ENCODE measurements at places on chromosomes 2 and 18.

- no peak for DNase-seq
These were observed 266.4 kb downstream of the ANAPC1 start for GRCh38 chr2:111617299-111618225.

DNA sequence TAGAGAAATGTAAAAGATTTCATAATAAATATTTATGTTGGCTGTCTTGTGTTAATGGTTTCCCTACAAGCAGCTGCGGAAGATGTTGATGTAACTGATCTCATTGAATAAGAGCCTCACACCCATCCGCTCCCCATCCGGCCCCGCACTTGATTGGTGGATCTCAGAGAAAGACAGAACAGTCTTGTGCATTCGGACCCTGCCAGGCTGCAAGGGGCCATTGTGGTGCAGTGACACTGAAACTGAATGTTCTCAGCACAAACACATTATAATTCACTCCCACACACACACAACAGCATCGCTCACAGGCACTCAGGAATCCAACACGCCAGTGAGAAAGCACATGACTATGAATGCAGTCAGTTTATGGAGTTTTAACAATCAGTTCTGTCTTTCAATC lies 47.8 kb downstream of the PRELID3A start:
- DNase-seq, result no peak

- DNase-seq, result no peak
These were observed 34.6 kb upstream of the SP9 start for GRCh38 chr2:174300114-174300513.

GRCh38 chr2:96556441-96557330 lies 20.1 kb downstream of the ARID5A start:
- DNase-seq, result peak; percentile 28

- DNase-seq, result no peak
These were observed 25.8 kb downstream of the KCNJ3 start for GRCh38 chr2:154724194-154724797.

GRCh38 chr18:24734058-24734457 lies 273.6 kb downstream of the HRH4 start:
- DNase-seq, result no peak

DNA sequence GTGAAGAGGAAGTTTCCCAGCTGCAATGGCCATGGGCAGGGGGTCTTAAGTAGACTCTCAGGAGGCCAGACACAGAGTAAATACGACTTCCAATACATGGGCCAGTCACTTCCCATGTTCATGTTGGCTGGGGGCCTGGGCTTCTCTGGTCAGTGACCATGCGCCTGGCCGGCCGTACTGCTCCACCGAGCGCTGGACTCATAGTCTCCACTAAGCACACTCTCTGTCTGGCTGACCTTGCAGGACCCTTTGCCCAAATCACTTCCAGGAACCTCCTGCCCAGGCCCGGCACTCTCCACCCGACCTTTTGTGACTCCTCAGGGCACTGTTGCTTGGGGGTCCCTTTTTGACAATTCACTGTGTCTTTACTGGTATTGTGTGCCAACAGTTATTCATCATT lies 69.3 kb downstream of the SOWAHC start:
- DNase-seq, result no peak

DNA sequence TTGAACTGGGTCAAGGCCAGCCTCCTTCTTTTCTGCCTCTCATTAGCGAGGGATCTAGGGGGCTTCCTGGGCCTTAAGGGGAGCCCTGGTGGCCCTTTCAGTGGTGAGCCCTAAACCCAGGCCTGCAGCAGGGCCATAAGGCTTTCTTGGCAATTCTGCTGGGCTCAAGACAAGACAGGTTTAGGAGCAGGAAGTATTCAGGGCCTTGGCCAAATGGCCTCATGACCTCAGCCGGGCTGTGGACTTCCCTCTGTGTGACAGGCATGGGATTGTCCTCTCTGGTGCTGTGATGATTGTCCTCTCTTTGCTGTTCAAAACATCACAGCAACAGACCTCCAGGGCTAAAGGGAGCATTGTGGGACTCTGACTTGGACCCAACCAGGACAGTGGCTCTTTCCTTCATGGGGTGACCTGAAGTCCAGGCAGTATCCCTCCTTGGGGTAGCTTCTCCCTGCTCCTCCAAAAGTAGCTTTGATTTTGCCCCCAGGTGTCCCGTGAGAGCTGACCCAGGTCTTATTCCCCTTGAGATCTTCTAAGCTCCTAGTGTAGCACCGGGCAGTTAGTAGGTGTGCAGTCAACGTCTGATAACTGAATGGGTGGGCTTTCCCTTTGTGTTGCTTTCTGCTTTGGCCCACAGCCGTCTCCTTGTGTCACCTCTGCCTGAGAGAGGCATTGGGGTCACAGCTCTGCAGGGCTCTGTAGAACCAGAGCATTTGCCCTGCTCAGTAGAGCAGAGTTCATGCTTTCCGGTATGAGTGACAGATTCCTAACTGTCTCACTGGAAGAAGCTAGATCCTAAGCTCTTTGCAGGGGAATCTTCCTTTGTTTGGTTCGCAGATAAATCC lies 14.7 kb downstream of the FOSL2 start:
- DNase-seq, result no peak

DNA sequence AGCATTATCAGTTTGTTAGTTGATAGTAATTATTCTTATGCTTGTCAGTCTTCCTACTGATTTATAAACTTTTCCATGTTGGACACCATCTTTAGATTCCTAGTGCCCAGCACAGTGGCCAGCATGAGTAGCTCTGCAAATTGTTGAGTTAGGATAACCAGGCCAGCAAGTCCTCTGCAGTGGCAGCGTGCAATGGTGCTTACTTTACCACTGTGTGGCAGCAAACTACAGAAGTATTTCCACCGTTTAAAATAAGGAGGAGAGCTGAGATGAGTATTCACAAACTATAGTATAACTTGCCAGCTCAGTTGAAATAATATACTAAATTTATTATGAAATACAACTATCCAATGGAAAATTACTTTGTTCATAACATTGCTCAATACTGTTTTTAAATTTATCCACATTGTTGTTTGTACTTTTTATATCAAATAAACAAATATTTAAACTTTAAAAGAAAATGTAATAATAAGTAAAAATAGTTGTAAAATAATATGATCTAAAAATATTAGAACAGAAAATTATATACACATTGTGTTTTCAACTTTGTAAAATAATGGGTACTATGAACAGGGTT lies 9.3 kb upstream of the THADA start:
- DNase-seq, result peak; percentile 45

- DNase-seq, result no peak
These were observed 24.4 kb downstream of the CAPN14 start for GRCh38 chr2:31192851-31193392.

- DNase-seq, result no peak
These were observed 2.7 kb downstream of the BMPR2 start for GRCh38 chr2:202378662-202379358.

GRCh38 chr2:37355735-37356134 lies 11.3 kb downstream of the QPCT start:
- no peak for DNase-seq

DNA sequence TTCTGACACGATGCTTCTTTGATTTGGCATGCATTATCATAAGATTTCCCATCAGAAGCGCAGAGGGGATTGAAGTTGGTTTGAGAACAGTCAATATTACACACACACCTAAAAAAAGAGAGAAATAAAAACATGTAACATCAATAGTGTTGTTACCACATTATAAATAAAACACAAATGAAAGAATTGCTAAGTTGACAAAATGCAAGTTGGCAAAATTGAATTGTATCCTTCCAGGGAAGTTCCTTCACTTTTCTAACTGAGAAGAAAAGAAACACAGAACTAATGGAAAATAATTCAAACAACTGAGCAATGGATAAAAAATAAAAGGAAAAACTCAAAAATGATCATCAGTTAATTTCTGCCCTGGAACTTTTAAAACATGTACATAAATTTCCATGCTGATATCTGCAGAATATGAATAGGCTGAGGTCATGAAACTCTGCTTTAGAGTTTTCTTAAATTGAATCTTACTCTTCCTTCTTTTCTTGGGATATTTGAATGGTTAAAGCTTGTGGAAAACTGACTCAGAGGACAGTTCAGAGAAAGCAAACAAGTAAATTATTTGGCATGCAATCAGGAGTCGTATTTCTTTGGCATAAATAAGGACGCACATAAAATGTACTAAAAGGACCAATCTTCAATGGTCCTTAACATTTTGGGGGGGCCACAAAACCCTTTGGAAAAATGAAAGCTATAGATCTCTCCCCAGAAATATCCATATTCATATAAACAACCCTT lies 152.4 kb upstream of the CAVIN2 start:
- DNase-seq, result no peak

GRCh38 chr2:216130346-216130971 lies 21.3 kb downstream of the XRCC5 start:
- DNase-seq, result no peak

DNA sequence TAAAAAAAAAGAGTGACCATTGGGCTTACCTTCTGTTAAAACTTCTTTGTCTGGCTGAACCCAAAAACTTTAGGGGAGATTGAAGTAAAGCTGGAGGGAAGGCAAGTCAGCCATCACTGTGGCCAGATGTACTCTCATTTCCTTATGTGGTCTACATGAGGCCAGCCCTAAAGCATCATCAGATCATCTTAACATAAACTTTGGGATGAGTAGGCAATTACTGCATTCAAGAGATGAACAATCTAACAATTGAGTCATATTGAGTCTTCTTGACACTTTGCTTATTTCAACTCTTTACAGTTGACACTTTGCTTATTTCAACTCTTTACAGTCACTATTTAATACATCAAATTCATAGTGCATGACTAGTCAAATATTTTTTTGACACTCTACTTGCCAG lies 155.6 kb downstream of the QPCT start:
- no peak for DNase-seq

DNA sequence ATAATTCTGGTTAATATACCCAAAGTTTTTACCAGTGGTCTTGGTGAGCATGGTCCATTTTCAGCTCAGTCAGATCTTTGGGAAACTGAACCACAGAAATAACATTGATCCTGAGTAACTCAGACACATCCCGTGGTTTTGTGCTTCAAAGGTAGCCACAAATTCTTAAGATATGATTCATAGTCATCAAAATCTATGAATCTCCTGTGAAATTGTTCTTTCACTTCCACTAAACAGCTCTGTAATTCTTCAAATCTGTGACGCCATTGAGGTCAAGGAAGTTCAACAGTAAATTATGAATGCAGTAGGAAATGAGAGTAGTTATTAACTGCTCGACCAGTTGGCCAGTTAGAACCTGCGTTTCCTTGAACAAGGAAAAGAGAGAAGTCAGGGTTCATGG lies 147.3 kb downstream of the IRS1 start:
- DNase-seq, result no peak

DNA sequence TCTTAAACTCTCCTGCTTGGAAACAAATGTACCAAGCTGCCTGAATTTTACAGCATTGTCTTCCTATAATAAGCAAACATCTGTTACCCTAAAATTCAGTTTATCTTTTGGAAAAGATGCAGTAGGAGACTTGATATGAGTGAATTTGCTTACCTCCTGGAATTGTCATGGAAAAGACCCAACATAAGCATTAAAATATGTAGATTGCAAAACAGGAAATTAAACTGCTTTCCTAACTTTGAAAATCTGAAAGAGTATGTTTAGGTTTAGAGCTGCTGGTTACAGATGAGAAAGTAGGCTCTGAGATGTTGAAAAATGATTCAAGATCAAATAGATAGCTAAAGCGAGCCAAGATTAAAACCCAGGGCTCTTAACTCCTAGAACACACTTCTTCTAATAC lies 316.5 kb downstream of the SOX11 start:
- no peak for DNase-seq

DNA sequence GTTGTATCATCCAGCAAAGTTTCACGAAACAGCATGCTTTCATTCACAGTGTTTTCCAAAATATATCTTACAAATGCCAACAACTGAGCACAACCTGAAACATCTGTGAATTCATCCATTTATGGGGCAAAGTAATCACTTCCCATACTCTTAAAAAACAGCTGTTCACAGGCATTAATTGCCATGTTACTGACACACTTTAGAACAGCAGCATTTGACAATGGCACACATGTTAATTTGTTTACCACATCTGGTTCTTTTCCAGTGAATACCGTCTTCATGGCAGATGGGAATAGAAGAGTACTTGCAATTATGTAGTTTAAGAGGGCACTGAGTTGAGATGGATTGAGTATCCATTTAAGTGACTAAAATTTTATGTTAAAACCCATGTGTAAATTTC lies 347.4 kb upstream of the LRP1B start:
- DNase-seq, result no peak

GRCh38 chr2:181152226-181152625 lies 171.8 kb downstream of the UBE2E3 start:
- no peak for DNase-seq

GRCh38 chr2:146748046-146748445 lies 1096.8 kb upstream of the ACVR2A start:
- no peak for DNase-seq
